ENCODE measurements at places on chromosomes 4 and X.
A peak's percentile ranks its signal among the peaks of the same experiment; 100 is the strongest.

DNA sequence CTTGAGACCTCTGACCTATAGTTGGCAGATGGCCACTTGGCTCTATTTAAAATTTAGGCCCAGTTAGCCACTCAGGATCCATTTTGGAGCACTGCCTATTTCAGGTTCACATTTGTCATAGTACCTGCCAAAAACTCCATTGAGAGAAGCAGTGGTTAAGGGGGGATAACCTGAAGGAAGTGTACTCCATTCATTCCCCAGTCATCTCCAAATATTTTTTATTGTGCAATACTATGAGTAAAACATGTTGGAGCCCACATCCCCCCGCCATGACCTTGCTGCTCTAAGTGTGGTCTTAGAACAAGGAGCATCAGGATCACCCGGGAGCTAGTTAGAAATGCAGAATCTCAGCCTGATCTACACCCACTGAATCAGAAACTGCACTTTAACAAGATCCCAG, 21.1 kb downstream of the PLP1 start:
- peak; percentile 25 for DNase-seq

GRCh38 chr4:957581-958313, 15.6 kb downstream of the DGKQ start:
- no peak for DNase-seq

DNA sequence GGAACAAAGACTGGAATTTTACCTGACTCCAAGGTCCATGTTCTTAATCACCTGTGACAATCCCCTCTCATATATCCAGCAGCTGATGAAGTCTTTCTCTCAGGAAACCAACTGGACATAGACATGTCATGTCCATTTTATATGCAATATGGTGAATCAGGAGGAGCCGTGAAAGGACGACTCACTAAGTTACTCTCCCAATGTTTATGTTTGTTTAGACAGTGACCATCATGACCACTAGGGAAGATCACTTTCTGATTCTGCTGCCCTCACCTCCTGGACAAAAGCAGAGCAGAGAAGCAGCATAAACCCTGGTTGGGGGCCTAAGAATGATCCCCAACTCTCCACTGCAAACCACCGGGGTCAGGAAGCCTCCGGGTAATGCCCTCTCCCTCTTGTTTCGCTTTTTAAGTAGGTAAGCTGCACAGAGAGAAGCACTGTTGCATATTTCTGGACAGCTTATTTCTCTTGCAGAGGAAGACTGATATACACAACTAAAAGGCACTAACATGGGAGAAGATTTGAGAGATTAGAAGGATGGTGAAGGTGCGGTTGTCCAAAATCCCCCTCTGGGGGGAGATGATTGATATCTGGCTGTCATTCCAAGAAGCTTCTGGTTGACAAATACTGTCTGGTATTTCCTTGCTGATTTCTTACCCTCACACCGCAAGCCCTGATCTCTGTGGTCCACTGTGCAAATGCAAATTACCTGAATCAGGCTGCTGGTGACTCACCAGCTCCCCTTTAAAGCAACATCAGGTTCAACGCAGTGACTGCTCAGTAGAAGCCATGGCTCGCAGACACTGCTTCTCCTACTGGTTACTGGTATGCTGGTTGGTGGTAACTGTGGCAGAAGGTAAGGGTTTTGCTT, at the start of gene ODAPH:
Gene ODAPH, plus strand, starts transcription at position 773 of the 871 bp plus-strand sequence. Its CDS starts 17 bp downstream, at position 790.
- peak; percentile 40 for DNase-seq

DNA sequence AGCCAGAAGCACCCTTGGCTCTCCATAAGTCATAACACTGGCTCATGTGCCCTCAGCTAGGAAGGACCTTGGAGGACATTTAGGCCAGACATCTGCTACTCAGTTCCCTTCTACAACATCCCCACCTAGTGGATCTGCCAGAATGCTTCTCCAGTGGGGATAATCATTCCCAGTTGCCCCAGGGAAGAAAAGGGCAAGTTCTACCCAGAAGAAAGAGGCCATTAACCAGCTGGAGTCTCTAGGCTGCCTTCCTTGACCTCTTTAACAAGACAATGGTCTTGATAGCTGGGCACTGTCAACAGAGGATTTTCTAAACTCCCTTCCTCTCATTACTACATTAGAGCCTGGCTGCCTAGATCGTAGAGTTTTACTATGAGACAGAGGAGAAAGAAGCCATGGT, 42.0 kb downstream of the LGI2 start:
- DNase-seq = peak; percentile 64

DNA sequence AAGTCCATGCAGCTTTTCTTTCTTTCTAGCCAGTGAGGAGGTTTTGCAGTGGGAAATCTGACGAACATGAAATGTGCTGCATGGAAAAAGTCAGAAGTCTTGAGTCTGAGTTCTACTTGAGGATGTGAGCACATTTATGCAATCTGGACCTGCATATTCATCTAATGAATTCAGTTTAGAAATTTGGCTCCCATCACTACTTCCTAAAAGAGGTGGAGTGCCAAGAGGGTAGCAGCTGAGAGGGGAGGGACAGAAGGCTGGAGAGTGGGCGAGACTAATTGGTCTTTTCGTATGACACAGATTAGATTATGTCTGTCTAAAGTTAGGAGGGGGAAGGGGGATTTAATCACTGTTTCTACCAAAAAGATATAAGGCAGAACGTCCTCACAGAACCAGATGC, 535.9 kb downstream of the IQCM start:
- DNase-seq = peak; percentile 35

DNA sequence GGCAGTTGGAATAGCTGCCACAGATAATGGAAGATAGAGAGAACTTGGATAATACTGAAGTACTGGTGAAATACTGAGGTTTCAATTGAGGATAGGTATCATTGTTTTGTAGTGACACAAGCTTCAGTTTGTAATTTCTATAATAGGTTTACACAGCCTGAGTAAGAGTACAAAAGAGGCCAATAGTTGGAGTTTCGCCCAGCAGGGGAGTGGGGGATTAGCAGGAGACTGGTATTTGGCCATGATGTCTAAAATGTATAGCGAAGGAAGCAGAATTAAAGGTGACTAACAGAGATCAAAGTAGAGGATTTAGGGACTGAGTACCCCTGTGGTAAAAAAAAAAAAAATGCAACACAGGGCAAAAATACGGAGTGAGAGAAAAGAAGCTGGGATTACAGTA, 129.5 kb downstream of the KCTD8 start:
- no peak for DNase-seq

GRCh38 chrX:118251271-118251670, 94.6 kb upstream of the WDR44 start:
- peak; percentile 46 for DNase-seq

DNA sequence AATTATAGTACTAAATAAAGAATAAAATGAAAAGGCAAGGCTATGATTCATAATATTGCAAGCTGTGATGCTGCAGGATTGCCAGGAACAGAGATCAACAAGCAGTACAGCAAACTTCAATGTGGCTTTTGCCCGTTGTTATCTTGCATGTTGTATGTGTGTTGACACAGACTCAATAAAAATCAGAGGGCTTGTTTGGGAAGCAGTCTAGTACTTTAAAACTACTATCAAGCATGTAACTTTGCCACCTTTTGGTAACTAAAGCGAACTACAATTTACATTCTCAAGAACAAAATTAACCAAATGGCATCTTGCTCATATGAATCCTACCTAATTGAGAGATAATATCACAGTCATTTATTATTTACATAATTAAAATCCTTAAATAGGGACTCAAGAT, 79.8 kb upstream of the GPM6A start:
- DNase-seq = peak; percentile 12

DNA sequence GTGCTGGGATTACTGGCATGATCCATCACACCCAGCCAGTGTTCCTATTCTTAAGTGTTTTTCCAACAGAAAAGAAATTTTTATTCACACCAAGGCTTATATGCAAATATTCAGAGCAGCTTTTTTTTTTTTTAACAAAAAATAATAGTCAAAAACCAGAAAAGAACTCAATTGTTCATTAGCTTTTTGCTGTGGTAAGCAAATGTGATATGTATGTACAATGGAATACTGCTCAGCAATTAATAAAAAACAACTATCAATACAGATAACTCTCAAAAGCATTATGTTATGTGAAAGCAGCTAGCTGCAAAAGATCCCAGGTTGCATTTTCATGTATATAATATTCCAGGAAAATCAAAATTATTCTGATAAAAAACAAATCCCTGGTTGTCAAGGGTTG, 132.3 kb downstream of the SLIT2 start:
- DNase-seq = no peak

GRCh38 chr4:158513256-158513655, 8.4 kb upstream of the RXFP1 start:
- DNase-seq = peak; percentile 36

DNA sequence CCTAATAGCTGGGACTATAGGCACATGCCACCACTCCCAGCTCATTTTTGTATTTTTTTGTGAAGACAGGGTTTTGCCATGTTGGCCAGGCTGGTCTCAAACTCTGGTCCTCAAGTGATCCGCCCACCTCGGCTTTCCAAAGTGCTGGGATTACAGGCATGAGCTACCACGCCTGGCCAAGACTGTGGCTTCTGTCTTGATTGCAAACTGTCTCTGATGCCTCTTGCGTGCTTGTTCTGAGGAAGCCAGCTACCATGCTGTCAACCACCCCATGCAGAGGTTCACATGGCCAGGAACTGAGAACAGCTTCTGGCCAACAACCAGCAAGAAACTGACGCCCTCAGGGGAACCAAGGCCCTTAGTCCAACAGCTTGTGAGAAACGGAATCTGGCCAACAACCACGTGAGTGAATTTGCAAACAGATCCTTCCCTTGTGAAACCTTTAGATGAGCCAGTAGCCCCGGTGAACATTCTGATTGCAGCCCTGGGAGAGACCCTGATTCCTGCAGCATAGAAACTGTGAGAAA, 71.2 kb downstream of the SUPT20HL2 start:
- peak; percentile 86 for DNase-seq

- peak; percentile 34 for DNase-seq
Observed at GRCh38 chr4:112189754-112190153, 41.8 kb upstream of the AP1AR start.

GRCh38 chr4:37661772-37662171, 24.4 kb downstream of the RELL1 start:
- DNase-seq = no peak

DNA sequence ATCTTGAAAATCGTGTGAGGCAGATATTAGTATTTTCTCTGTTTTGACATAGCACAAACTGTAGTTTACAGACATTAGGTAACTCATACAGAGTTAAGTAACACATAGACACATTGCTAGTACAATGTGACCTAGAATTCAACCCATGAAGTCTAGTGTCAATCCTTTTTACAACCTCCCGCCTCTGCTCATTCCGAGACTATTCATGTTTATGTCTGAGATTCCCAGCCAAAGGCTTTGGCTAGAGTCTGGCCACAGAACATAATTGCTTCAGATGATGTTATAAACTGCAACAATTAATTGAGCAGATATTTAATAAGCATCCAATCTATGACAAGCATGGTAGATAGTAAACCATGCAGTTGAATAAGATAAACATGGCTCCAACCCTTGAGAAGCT, 841.0 kb downstream of the STIM2 start:
- DNase-seq = no peak

- DNase-seq = no peak
Observed at GRCh38 chrX:16923157-16923556, 23.3 kb upstream of the REPS2 start.

DNA sequence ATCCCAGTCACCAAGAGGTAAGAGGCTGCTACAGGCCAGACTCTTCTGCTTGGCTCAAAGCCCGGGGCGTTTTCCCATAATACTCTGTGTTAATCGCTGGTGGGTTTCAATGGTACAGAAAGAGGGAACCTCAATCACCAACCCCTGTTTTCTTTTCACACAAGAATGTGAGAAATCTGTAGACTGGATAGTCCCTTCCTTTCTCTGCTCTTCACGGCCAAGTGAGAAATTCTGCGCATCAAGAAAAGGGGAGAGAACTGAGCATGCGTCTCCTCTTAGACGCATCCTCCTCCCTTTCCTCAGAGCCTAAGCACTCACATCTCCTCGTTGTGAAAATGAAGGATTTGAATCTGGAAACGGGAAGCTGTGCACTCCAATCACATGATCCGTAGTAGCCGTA, 64.7 kb downstream of the CLNK start:
- no peak for DNase-seq

GRCh38 chr4:139738846-139739613, 73.4 kb downstream of the MGST2 start:
- no peak for DNase-seq

GRCh38 chr4:7306021-7306965, 114.0 kb downstream of the SORCS2 start:
- DNase-seq = no peak

DNA sequence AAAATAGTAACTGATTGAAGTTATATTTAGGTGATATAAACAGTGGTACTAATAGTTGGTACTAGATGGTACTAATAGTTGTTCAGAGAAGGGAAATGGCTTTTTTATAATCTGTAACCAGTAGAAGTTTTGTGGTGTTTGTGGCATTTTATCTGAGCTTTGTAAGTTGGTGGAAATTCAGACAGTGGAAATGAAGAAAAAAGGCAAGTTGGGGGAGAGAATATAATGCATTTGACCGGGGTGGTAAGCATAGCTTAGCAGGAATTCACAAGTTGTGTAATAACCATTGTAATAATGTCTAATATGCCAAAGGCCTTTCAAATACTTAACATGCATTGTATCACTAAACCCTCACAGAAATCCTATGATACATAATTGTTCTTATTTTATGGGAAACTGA, 36.3 kb downstream of the DTHD1 start:
- DNase-seq = no peak

GRCh38 chr4:156109943-156110900, 156.6 kb upstream of the CTSO start:
- DNase-seq = peak; percentile 84

- DNase-seq = no peak
Observed at GRCh38 chr4:112343330-112344080, 46.3 kb downstream of the ALPK1 start.

DNA sequence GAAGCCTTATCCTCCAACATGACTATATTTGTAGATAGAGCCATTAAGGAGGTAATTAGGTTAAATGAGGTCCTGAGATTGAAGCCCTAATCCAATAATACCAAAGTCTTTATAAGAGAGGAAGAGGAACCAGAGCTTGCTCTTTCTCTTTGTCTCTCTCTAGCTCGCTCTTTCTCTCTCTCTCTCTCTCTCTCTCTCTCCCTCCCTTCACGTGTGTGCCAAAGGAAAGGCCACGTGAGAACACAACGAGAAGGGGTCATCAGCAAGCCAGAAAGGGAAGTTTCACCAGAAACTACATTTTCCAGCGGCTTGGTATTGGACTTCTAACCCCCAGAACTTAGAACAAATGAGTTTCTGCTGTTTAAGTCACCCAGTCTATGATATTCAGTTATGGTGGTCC, 1540.5 kb downstream of the C4orf33 start:
- no peak for DNase-seq

DNA sequence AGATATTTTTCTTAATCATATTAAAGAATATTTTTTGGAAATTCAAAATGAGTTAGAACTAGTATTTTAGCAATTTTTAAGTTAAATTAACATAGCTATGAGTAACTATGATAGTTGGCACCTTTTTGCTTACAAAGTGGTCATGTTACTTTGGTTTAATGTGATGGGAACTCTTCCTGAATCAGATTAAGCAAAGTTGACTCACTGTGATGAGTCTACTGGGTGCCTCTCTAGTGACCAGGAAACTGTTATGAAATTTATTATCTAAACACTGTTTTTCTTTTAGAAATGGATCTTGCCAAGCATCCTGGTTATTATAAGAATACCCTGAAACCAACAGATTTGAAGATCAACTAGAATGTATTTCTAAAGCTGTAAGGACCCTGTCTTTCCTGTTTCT, 985.8 kb downstream of the TRAM1L1 start:
- no peak for DNase-seq
